Skeletal muscle tissue (tissue), 5 donors: ENCODE measurements at places on chromosomes 1 and 21. TPM values are rescaled to one million over a fixed set of nuclear protein-coding genes. Genes with fewer than 3 reads are reported as not detected.

The SLC5A3 gene
- total RNA-seq: 21.4 TPM

The PRELP gene
- total RNA-seq: 1.0 TPM

The CGN gene
- total RNA-seq: 0.52 TPM

The ZNF593OS gene
- not detected for total RNA-seq

The CLCA1 gene
- total RNA-seq: not detected

The FMO2 gene
- total RNA-seq: 0.52 TPM

The HTR1D gene
- total RNA-seq: not detected

The KRTAP11-1 gene
- not detected for total RNA-seq

The TMEM269 gene
- 0.52 TPM for total RNA-seq

The POFUT2 gene
- 18.3 TPM for total RNA-seq
